ENCODE measurements at places on chromosomes 12 and 14. TPM values are rescaled to one million over a fixed set of nuclear protein-coding genes. Genes with fewer than 3 reads are reported as not detected.

KRT81 gene
- not detected for total RNA-seq

CLEC4C gene
- not detected for total RNA-seq

CLECL1 gene
- not detected for total RNA-seq

A2ML1 gene
- not detected for total RNA-seq

WDR89 gene
- total RNA-seq: 9.6 TPM

MSRB3 gene
- 325 TPM for total RNA-seq

TDRD9 gene
- 3.2 TPM for total RNA-seq

ACOT4 gene
- 0.50 TPM for total RNA-seq

LBHD2 gene
- total RNA-seq: not detected

REM2 gene
- total RNA-seq: 0.26 TPM

FOXN4 gene
- not detected for total RNA-seq

GDF3 gene
- total RNA-seq: 0.26 TPM

CELA1 gene
- not detected for total RNA-seq

PLBD1 gene
- total RNA-seq: 18.7 TPM

LRR1 gene
- total RNA-seq: 11.4 TPM

DPF3 gene
- total RNA-seq: 2.5 TPM

ANG gene
- 13.7 TPM for total RNA-seq

CLEC1B gene
- not detected for total RNA-seq

ST8SIA1 gene
- total RNA-seq: 8.3 TPM

MOAP1 gene
- 69.1 TPM for total RNA-seq

RHOJ gene
- 13.1 TPM for total RNA-seq

SLC38A2 gene
- total RNA-seq: 224 TPM

CIROP gene
- not detected for total RNA-seq

USP44 gene
- 6.2 TPM for total RNA-seq

PPP1R36 gene
- 0.34 TPM for total RNA-seq

KCNJ8 gene
- total RNA-seq: 29.8 TPM

PTHLH gene
- total RNA-seq: 2.5 TPM

GPR132 gene
- 1.2 TPM for total RNA-seq

LIN7A gene
- 5.8 TPM for total RNA-seq

TSHR gene
- total RNA-seq: not detected

FLVCR2 gene
- 7.5 TPM for total RNA-seq

ATF7 gene
- 23.5 TPM for total RNA-seq

CLEC7A gene
- total RNA-seq: 9.4 TPM

SLC25A29 gene
- total RNA-seq: 63.0 TPM

MARK3 gene
- total RNA-seq: 78.1 TPM

SLCO1A2 gene
- total RNA-seq: not detected

STON2 gene
- total RNA-seq: 8.7 TPM

ACOT2 gene
- 186 TPM for total RNA-seq
